Aortic smooth muscle cell (primary cell): ENCODE measurements at places on chromosomes 4 and X. TPM values are rescaled to one million over a fixed set of nuclear protein-coding genes. Genes with fewer than 3 reads are reported as not detected.

Gene ENPP6
- total RNA-seq = not detected in 2 replicates

Gene CDS1
- 0.13 and 0.25 TPM in 2 replicates for total RNA-seq

Gene NXF2
- not detected in 2 replicates for total RNA-seq

Gene FGD1
- total RNA-seq = 3.2 and 4.7 TPM in 2 replicates

Gene HTN1
- not detected in 2 replicates for total RNA-seq

Gene SULT1B1
- total RNA-seq = 3.0 and 4.6 TPM in 2 replicates

Gene ADRA2C
- total RNA-seq = 0.06 and 0.66 TPM in 2 replicates

Gene UGT2B17
- total RNA-seq = not detected in 2 replicates

Gene GPC3
- total RNA-seq = under 0.01 TPM in 1 of 2 replicates, not detected in the other

Gene USP17L17
- total RNA-seq = not detected in 2 replicates

Gene S100G
- total RNA-seq = not detected in 2 replicates

Gene HSD17B13
- under 0.01 and 0.06 TPM in 2 replicates for total RNA-seq

Gene PAGE2
- total RNA-seq = not detected in 2 replicates

Gene VEGFD
- total RNA-seq = 0.37 and 0.40 TPM in 2 replicates

Gene MAOB
- 0.13 and 0.19 TPM in 2 replicates for total RNA-seq

Gene FGFBP1
- total RNA-seq = not detected in 2 replicates

Gene USP26
- total RNA-seq = not detected in 2 replicates

Gene MMRN1
- total RNA-seq = 4.7 and 11.1 TPM in 2 replicates

Gene PHKA2
- total RNA-seq = 7.7 and 7.9 TPM in 2 replicates

Gene GLOD5
- total RNA-seq = not detected in 2 replicates

Gene TMEM31
- total RNA-seq = not detected in 2 replicates

Gene TRIM60
- total RNA-seq = not detected in 2 replicates

Gene F9
- total RNA-seq = not detected in 2 replicates

Gene MAGEC3
- total RNA-seq = not detected in 2 replicates

Gene TLR10
- total RNA-seq = not detected in 2 replicates

Gene CENPVL2
- total RNA-seq = not detected in 2 replicates

Gene MAGEA11
- total RNA-seq = not detected in 2 replicates

Gene PRSS12
- under 0.01 and 0.44 TPM in 2 replicates for total RNA-seq

Gene PRDM5
- 13.1 and 13.4 TPM in 2 replicates for total RNA-seq

Gene BGN
- total RNA-seq = 56.3 and 168 TPM in 2 replicates

Gene REELD1
- not detected in 2 replicates for total RNA-seq

Gene HNRNPDL
- total RNA-seq = 126 and 140 TPM in 2 replicates

Gene VGLL1
- total RNA-seq = not detected in 2 replicates

Gene NUDT10
- total RNA-seq = 0.53 and 0.62 TPM in 2 replicates

Gene IL13RA1
- total RNA-seq = 58.4 and 93.0 TPM in 2 replicates

Gene VCX3A
- not detected in 2 replicates for total RNA-seq

Gene TCEAL7
- 25.2 and 27.7 TPM in 2 replicates for total RNA-seq

Gene CFAP299
- 5.9 and 15.2 TPM in 2 replicates for total RNA-seq

Gene SERPINA7
- total RNA-seq = not detected in 2 replicates

Gene RNF128
- 1.1 and 1.5 TPM in 2 replicates for total RNA-seq

Gene RAB39B
- total RNA-seq = 0.06 and 0.13 TPM in 2 replicates

Gene BRS3
- total RNA-seq = not detected in 2 replicates
